HFF-Myc (cell line): ENCODE measurements at places on chromosomes 4 and X.
A peak's percentile ranks its signal among the peaks of the same experiment; 100 is the strongest.

DNA sequence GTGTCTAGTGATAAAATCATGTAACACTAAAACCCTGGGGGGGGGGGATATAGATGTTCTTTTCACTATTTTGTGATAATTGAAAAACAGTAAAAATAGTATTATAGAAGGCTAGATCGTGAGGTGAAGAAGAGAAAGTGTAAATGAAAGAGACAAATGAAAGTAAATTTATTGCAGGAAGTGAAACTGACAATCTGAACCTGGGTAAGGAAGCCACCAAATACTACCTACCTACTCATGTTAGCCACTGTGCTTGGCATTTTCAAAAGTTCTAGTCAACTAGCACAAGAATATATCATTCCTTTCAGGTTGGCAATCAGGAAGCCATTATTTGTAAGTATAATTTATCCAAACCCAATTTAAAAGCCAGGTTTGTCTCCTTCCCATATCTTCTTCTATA is 1366.1 kb downstream of the FAM133A start:
- DNase-seq = no peak

GRCh38 chr4:95007998-95008397 is 250.2 kb downstream of the BMPR1B start:
- DNase-seq = no peak

- peak; percentile 24 for DNase-seq
Observed at GRCh38 chr4:52376132-52376704, 282.9 kb downstream of the USP46 start.

DNA sequence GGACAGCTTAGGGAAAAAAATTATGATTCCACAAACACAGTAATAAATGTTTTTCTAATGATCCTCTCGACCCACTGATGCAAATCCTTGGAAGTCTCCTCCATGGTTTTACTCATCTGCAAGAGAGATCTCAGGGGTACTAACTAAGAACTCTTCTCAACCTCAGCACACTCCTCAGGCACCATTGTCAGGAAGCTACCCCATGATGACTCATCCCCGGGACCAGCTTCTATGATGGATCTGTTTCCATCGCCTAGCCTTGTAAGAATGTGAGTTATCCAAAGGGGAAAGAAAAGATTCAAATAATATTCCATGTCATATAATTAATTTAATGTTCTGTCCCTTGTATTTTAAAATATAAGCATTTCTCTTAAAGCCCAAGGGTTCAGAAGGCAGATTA is 816.1 kb upstream of the IGFBP7 start:
- DNase-seq = no peak

- DNase-seq = no peak
Observed at GRCh38 chr4:152628128-152628527, 51.7 kb downstream of the TMEM154 start.

DNA sequence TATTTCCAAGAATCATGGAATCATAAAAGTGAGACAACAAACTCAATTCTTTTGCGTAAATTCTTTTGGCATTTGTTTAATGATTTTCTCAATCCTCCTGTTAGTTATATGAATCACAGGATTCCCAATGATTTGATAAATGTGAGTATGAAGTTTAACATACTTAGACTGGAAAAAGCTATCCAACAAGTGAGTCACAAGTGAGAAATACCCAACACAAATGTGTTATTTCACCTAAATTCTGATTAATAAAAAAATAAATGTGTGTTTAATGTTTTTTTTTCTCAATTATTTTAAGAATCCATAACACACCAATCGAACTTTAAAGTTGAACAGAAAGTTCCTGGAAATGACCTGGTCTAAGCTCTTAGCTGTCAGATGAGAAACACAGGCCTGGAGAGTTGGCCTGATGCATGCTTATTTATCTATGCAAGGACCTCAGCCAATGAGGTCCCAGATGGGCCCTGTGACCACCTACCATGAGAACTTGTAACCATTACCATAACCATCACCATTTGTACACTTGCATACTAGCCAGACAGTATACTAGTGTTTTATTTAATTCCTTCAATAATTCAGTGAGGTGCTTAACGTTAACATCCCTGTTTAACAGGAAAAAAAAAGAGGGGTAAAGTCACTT is 386.7 kb downstream of the SPRY1 start:
- DNase-seq = no peak

GRCh38 chr4:105194328-105195231 is 47.9 kb downstream of the TET2 start:
- no peak for DNase-seq

- DNase-seq = no peak
Observed at GRCh38 chrX:39308126-39308525, 506.9 kb downstream of the MID1IP1 start.

DNA sequence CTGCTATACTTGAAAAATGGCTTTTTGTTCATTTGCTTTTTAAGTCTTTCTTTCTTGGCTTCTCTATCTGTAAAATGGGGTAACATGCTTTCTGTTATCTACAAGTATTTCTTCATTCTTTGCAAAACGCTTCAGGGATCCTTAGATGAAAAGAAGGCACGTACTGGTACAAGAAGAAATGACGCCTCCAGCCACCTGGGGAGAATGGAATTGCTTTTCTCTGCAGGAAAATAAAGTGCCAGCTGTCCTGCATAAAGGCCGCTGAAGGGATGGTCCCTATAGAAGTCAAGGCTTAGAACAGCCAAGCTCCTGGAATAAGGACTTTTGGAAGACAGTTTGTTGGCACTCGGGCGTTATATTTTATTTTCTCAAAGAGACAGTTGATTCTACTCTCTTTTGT is 210.8 kb upstream of the RASGEF1B start:
- no peak for DNase-seq

GRCh38 chr4:82398263-82398662 is 24.5 kb upstream of the HNRNPD start:
- no peak for DNase-seq

DNA sequence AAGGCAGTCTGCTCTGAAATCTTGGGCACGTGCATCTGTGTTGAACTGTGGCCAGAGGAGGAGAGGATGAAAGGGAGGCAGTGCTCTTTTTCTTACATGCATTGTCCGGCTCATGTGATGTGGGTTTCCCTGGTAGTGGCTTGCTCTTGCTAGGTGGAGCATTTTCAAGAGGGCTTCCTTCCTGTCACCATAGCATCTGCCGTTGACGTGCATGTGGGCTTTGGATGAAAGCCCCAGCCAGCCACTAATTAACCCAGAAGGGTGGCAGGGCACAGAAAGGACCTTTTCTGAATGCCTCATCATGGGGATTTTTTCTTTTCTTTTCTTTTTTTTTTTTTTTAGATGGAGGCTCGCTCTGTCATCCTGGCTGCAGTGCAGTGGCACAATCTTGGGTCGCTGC is 121.3 kb downstream of the GPR143 start:
- no peak for DNase-seq

DNA sequence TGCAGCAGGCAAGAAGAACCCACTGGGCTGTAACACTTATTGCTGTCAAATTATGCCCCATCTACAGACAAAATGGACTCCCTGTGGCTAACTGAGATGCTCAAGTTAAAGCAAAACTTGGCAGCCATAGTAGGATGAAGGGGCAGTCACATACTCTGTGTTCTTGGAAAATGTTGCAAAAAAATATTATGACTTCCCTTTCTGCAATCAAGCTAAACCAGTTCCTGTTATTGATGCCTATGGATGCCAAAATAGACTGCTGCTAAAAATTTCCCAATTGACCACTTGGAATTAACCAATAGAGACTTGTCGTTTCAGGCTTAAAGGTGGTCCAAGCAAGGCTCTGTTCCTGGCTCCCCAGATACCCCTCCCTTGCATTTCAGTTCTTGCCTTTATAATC is 49.5 kb downstream of the IQCM start:
- DNase-seq = no peak

DNA sequence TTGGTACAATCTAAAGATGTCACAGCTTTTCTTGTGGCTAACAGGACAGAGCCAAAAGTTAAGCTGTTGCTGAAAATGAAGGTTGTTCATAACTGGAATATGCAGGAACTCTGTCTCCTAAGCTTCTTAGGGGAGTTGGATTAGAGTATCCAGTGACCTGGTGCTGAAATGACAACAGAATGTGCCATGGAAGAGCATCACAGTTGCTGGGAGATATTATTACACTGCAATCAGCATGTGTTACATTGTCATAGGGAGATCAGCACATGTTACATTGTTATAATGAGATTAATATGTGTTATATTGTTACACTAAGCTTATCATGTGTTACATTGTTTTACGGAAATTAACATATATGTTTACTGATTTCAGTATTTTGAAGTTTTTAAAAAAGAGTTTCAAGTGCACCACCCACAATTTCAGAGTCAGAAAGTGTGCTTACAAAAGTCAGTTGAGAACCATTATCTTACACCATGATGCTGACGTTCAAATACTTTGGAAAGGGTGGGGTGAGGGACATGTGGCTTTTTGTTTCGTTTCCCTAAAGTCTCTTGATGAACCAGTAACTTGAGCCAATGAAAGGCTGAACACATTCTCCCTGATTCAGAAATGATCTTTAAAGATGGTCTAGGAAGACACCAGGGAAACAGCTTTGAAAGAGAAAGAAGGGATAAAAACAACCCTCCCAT is 113.4 kb downstream of the DRD5 start:
- no peak for DNase-seq

GRCh38 chr4:175412746-175413145 is 399.3 kb downstream of the GPM6A start:
- no peak for DNase-seq

GRCh38 chr4:15317246-15317645 is 110.6 kb upstream of the C1QTNF7 start:
- DNase-seq = no peak

DNA sequence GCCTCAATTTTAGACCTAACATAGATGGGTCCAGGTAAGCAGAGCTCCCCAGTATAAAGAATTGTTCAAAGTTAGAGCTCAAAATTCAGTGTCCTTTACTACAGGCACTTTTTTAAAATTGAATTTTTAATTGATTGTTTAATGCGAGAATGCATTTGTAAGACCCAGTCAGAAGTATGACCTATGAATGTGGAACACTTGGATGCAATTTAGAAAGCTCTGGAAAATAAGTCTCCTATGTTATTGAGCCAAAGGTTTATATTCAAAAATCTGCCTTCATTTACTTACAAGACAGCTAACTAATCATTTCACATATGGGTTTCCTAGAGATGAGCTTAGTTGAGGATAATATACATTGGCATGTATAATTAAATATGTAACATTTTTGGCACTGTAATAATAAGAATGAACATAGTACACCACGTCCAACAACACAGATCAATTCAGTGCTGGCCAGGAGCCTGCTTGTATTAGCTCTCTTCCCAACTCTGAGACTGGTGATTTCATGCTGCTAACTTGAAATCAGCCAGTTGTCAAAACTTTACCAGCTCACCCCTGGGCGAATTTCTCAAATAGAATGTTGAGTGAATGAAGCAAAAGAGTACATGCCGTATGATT is 197.2 kb upstream of the NPY2R start:
- DNase-seq = no peak

GRCh38 chr4:2186133-2186864 is 55.6 kb downstream of the HAUS3 start:
- no peak for DNase-seq

DNA sequence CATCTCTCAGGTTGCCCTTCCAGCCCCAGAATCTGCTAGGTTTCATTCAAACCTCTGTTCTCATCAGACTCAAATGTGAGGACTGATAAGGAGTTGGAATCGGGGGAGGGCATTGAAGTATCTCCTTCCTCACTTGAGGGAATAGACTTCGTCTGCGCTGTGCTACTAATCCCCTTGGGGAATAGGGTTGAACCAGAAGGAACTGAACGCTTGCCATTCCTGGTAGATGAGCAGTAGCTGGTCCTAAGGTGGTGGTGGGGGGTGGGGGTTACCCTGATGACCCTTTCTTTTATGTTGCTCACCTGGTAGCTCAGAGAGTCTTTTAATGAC is 692 bp upstream of the SLC9A7 start:
- no peak for DNase-seq

- DNase-seq = no peak
Observed at GRCh38 chrX:13078739-13079444, 34.5 kb upstream of the FAM9C start.

GRCh38 chr4:181933471-181933870 is 309.7 kb upstream of the TENM3 start:
- no peak for DNase-seq

DNA sequence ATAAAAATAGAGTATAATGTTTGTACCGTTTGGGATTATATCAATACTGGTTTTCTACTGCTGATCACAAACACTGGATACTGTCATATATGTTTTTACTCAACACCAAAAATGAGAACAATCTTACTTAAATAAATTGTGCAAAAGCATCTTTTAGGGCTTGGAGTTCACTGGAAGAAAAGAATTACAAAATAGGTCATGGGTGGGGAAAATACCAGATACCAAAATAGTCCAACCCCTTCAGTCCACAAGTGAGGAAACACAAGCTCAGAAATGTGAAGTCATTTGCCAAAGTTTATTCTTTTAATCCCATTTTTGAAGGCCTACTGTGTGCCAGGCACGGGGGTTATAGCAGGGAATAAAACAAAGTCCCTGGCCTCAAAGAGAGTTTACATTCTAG is 64.4 kb downstream of the ADGRG2 start:
- DNase-seq = no peak

DNA sequence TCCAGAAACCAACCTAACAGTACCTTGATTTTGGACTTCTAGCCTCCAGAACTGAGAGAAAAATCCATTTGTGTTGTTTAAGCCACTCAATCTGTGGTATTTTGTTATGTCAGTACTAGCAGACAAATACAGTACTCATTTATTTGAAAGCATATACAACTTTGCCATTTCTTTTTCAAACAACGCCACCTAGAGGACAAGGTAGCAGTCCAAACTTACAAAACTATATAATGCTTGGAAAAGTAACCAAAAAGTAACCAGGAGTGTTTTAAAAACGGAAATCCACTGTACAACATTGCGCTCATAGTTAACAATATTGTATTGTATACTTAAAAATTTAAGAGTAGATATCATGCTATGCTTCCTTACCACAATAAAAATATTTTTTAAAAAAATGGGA is 37.0 kb upstream of the FGF13 start:
- no peak for DNase-seq

DNA sequence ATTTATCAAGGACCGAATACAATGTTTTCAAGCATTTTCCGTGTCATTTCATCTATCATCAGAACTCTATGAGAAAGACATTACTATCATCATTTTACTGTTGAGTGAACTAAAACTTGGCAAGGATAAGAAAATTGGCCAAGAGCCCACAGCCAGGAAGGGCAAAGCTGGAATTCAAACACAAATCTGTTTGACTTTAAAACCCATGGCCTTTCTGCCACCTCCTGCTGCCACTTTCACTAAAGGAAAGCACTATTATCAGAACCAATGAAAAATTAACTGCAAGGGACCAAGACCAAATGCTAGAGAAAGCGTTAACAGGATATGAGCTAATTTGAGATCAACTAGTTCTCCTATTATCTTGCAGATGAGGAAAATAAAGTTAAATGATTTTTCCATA is 2759.2 kb downstream of the ARAP2 start:
- DNase-seq = no peak

DNA sequence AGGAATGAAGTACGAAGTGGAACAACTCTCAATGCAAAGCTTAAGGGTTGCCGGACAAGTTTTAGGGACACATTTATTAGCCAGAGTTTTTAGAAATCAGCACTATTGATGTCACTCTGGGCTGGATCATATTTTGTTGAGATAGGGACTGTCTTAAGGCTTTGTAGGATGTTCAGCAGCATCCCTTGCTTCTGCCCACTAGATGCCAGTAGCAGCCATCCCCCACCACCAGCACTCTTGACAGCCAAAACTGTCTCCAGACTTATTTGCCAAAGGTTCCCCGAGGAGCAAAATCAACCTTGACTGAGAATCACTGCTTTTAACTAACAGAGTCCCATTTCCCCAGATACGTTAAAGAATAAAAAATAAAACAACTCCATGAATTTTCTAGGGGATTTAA is 1497.3 kb downstream of the STIM2 start:
- no peak for DNase-seq
